ENCODE measurements at places on chromosomes 5 and 9.

- no peak for DNase-seq
These were observed 289.6 kb downstream of the KIF4B start for GRCh38 chr5:155303120-155303519.

DNA sequence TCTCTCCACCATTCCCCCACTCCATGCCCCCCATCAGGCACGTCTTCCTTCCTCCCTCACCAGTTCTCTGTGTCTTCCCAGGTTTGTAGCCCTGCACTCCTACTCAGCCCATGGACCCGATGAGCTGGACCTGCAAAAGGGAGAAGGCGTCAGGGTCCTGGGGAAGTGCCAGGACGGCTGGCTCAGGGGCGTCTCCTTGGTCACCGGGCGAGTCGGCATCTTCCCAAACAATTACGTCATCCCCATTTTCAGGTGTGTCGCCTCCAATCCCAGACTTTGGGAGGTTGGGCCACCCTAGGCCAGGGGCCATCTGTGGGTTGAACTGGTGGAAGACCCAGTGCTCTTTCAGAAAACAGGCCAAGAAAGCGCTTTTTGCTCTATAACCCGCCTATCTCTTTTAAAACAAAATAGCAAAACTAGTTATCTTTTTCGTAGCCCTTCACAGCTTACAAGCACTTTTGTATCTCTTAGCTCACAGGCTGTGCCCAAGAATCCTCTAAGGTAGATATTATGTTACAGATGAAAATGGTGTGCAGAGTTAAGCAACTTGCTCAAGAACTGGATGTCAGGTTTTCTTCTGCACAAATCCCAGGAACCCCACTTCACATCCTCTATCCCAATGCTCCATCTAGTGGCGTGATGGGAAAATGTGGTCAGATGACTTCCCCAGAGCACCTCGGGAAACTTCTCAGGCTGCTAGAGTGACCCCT lies 56.2 kb downstream of the PLAC8L1 start:
- no peak for DNase-seq

DNA sequence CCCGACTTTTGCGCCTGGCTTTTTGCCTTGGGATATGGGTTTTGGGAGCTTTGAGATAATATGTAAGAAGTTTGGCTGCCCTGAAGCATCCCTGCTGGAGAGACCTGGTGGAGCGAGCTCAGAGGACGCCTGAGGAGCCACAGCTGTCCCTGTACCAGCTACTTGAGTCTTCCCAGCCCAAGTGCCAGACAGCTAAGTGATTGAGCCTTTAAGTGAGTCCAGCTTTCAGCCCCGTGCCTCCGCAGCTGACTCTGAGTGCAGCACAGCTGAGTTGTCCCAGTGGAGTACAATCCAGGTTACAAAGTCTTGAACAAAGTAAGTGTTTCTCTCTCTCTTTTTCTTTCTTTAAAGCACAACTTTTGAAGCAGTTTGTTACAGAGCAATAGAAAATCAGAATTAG lies 203.8 kb upstream of the DAP start:
- no peak for DNase-seq

GRCh38 chr9:36966371-36967097 lies 67.5 kb downstream of the PAX5 start:
- DNase-seq = no peak

DNA sequence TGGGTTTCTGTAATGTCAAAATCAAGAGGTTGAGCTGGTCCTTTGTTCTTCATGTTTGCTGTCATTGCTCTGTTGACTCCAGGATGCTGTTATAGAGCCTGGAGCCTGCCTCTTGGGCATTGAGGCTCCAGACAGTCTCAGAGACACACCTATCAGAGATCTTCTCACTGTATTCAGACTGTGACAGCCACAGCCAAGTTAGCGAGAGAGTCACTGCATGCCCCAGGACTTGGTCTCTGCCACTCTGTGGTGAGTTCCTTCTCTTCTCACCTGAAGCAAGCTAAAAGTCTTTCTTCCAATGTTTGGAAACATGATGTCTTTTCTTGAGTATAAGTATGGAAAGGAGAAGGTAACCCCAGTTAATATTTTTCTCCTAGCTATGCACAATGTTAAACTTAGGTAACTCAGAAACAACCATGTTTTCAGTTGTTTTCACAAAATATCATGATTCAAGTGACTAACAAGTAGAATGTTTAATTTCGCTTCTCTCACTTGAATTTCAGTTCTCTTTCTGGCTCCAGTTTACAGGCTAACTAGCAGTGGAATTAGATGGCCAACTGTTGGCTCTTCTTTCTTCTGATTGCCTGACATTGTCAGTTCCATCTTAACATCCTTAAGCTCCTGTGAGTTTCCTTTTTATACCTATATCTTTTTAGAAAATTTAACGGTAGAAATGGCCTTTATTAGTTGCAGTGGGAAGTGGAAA lies 20.6 kb upstream of the ZFYVE16 start:
- DNase-seq = no peak

DNA sequence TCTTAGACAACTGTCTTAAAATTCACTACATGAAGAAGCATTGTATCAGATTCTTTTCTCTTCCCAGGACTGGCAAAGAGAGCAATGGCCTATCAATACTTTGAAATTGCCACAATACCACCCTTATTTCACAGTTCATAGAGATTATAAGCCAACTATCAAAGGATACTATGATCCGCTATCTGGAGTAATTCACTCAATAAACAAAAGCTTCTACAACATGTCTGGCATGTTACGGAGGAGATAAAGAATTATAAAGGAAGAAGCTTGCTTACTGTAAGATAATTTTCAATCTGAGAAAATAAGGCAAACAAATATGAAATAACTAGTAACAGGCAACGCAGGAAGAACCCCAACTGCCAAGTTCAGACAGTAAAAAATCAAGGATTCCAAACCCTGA lies 114.8 kb downstream of the GNAQ start:
- DNase-seq = no peak

- DNase-seq = no peak
These were observed 16.1 kb downstream of the SH3GL2 start for GRCh38 chr9:17594961-17595360.

- DNase-seq = no peak
These were observed 27.1 kb upstream of the BASP1 start for GRCh38 chr5:17190242-17190778.

DNA sequence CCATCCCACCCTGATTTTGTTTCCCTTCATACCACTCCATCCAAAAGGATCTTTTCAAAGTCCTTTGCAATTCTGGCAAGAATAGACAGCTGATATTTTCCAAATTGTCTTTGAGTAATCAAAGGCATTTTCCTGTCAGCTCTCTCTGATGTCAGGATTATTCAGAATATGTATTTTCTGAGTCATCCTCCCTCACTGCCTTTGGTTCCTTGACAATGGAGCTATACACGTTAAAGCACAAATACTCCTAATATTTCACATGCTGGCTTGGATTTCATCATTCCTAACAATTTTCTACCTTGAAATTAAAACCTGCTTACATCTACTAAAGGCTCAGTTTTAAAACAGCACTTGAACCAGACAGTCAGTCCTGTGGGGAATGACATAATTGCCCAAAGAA lies 379.4 kb downstream of the GADD45G start:
- DNase-seq = no peak

GRCh38 chr9:72334658-72335337 lies 30.2 kb downstream of the ZFAND5 start:
- no peak for DNase-seq

GRCh38 chr9:129094387-129095169 lies 13.7 kb downstream of the DOLPP1 start:
- DNase-seq = no peak

DNA sequence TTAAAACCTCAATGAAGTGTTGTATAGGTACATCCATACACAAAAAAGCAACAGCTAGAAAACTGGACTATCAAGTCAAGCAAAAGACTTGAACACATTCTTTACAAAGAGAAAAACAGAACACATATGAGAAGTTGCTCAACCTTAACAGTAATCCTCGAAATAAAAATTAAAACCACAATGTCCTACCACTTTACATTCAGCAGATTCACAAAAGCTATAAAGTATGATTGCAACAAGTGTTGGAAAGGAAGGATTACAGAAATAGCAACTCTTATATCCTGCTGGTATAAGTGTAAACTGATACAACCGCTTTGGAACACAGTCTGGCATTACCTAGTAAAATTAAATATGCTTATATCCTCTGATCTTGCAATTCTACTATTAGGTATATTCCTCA lies 28.5 kb upstream of the GOLGA1 start:
- DNase-seq = no peak

DNA sequence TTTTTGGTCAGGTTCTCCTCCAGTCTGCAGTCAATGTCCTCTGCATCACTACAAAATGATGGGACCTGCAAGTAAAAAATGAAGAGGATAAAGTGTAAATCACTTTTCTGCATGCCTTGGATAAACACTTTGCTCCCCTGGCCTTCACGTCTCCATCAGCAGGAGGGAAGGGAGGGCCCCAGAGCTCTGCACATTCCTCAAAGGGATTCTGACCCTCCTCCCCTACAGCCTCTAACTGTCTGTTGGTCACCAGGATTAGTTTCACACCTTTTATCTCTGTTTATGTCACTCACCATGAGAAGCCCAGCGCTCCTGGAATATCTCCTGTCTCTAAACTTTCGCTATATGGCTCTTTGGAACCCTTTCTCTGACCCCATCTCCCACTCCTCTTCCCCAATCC lies 103.3 kb downstream of the SVEP1 start:
- DNase-seq = no peak

- no peak for DNase-seq
These were observed 316.5 kb downstream of the KCTD16 start for GRCh38 chr5:144487207-144487606.

- DNase-seq = no peak
These were observed 13.1 kb upstream of the NCS1 start for GRCh38 chr9:130159057-130159456.

DNA sequence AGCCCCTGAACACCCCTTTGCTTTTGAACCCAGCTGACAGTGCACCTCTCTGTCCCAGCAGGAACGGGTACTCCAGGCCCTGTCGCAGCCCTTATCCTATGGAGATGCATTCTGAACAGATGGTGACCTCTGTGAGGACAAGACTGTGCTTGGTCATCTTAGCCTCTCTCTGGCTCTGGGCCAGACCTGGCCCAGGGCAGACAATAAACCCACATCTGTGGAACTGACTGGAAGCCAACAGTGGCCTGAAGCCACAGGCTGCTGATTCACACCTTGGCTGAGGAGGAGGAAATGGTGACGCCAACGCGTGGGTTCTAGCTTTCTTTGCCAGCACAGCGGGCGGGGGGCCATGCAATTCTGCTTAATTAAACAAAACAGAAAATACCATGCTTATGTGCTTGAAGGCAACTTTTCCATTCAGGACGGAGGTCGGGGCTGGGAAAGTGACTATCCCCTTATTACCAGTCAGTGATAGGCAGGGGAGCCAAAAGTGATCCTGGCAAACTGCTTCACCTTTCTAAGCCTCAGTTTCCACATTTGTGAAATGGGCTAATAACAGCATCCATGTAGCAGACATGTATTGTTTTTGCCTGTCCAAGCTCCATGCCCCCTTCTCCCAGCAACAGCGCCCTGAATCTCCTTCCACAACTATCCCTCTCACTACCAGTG lies 10.8 kb downstream of the SH3PXD2B start:
- peak; percentile 85 for DNase-seq

DNA sequence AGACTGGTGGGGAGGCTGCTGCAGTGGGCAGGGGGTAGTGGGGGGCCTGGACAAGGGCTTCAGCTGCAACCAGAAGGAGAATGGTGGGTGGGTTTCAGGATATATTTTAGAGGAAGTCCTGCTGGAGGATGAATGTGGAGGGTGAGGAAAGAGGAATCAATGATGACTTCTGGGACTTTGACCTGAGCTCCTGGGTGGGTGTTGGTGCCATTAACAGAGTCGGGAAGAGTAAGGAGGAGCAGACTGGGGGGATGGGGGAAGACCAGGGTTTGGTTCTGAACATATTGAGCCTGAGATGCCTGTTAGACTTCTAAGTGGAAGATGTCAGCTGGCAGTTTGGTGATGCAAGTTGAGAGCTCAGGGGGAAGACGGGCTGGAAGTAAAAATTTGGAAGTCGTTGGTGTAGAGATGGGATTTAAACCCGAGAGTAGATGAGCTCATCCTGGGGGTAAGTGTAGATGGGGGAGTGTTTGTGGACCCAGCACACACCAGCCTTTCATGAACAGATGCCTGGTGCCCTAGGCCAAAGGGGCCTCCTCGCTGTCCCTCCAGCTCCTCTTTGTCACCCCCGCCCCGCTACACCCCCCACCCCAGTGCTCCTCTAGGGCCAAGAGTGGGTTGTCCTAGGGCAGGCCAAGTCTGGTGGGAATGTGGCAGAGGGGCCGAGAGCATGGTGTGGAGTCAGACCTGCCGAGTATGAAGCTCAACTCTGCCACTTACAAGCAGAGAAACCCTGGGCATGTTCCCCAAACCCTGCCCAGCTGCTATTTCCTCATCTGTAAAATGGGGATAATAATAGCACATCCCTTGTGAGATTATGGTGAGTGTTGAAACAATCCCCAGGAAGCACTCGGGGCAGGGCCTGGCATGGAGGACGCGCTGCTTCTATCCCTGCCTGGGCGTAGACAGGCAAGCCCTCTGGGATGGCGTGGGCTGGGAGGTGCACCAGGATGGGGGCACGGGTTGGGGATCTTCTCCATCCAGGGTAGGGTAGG lies 4.0 kb downstream of the DNM1 start:
- no peak for DNase-seq

- DNase-seq = no peak
These were observed 993 bp upstream of the RALGDS start for GRCh38 chr9:133121915-133122550.

DNA sequence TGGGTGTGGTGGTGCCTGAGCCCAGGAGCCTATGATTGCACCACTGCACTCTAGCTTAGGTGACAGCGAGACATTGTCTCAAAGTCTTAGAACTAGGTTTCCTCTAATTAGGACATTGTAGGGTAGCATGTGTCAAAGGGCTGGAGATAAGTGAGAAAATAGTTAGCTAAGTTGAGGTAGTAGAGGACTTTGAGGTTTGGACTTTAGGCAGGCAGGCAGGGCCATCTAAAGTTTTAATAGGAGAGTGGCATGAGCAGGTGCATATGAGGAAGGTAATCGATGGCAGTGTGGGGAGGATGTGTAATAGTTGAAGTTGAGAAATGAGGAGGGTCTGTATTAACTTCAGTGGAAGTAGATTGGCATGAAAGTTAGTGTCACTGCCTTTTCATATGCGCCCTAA lies 21.1 kb downstream of the CNOT6 start:
- DNase-seq = no peak

DNA sequence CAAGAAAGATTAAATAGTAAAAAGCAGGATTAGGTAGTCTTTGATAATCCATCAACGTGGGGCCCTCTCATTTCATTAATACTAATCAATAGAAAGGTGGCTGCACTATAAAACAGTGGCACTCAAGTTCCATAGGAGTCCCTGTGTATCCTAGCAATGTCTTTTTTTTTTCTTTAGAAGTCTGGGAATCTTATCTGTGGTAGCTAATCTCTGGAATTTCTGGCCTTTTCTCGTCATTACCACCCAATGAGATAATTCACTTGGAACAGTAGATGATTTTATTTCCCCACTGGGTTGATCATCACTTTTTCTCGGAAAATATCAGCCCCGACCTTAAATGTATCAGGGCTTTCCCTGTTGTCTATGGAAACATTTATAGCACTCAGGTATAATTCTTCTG lies 86.8 kb upstream of the CDH6 start:
- DNase-seq = no peak

GRCh38 chr9:137590469-137591383 lies at the start of gene ZMYND19:
ZMYND19 (minus strand) TSS chr9:137590512; CDS start chr9:137590263, 249 bp downstream.
- peak; percentile 88 for DNase-seq

- DNase-seq = no peak
These were observed 561.4 kb downstream of the ISL1 start for GRCh38 chr5:51944500-51945125.

Measured in left lung (tissue), 14 donors.